Sigmoid colon (tissue), 7 donors: ENCODE measurements at places on chromosomes 7 and 10.
A peak's percentile ranks its signal among the peaks of the same experiment; 100 is the strongest.

DNA sequence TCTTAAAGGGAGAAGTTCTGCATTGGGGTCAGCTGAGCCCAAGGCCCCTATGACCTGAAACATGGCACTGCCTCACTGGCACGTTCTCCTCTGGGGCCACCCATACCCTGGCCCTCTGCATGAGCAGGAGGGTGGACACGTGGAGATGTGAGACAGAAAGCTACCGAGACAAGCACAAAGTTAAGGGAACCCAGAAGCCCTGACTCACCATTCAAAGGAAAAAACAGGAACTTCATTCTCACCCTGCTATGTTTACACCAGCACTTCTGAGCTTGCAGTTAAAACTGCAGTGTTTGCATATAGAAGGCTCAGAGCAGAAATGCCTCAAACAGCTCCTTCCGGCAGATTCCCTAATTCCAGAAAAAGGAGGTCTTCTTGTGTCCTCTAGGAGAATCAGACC is 41.7 kb downstream of the DENND11 start:
- DNase-seq: no peak

- no peak for DNase-seq
These were observed 18.6 kb upstream of the ADRB1 start for GRCh38 chr10:114024876-114025610.

GRCh38 chr7:5429857-5430611 is 6.4 kb upstream of the TNRC18 start:
- peak; percentile 84 for DNase-seq

- DNase-seq: no peak
These were observed 98.5 kb downstream of the WDR11 start for GRCh38 chr10:120949609-120950031.

DNA sequence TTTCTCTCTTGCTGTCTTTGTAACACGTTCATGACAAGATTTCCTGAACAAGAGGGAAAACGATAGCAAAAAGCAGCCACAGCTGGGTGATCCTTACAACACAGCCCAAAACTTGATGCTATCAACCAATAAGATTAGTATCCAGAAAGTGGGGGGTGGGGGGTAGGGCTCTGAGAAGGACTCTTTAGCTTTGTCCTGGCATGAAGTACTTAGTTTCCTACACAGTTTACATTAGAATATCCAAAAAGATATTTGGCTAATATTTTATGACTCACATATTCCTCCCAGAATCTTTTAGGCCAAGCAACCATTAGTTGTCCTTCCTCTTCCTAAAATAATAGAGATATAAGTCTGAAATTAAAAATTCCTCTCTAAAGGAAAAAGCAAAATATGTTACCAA is 22.9 kb upstream of the LRRC17 start:
- no peak for DNase-seq

GRCh38 chr7:104956753-104957450 is 57.1 kb upstream of the KMT2E start:
- no peak for DNase-seq
